ENCODE measurements at places on chromosomes 11 and 22.

- H3K4me3 ChIP-seq = no peak overlapping the region
- DNase-seq = no peak
- peaks cover 33% of the 10 kb centered on the region for H3K4me1 ChIP-seq
- H3K27me3 ChIP-seq = peaks cover 11% of the 10 kb centered on the region
- peaks cover 17% of the 10 kb centered on the region for H3K36me3 ChIP-seq
These were observed 2.8 kb upstream of the LZTR1 start for GRCh38 chr22:20979243-20979809.

- H3K4me3 ChIP-seq = no peak overlapping the region
- no peak overlapping the region for H3K27ac ChIP-seq
- DNase-seq = no peak
- H3K4me1 ChIP-seq = no peaks in the 10 kb centered on the region
These were observed 42.6 kb upstream of the TEAD1 start for GRCh38 chr11:12631651-12632050.

DNA sequence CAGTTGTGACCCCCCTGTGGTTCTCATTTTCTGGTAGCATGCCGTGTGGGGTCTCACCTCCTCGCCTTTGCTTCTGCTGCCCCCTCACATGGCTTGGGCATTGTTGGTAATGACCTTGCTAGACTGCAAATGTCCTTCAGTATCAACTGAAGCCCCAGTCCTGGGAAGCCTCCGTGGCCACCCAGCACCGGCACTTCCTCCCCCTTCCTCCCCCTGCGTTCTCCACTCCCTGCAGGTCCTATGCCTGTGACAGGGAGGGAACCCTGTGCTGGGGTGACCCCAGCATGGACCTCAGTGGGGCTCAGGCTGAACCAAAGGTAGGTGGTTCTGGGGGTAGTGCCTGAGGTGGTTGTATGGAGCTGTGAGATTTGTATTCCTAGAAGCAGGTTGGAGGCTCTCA lies 5.9 kb downstream of the ST3GAL4 start:
- DNase-seq = no peak
- no peaks in the 10 kb centered on the region for H3K36me3 ChIP-seq
- H3K27me3 ChIP-seq = no peaks in the 10 kb centered on the region
- peaks cover 14% of the 10 kb centered on the region for H3K4me1 ChIP-seq

GRCh38 chr11:95076416-95076815 lies 9.7 kb downstream of the SRSF8 start:
- no peak overlapping the region for H3K27ac ChIP-seq
- no peak overlapping the region for H3K4me3 ChIP-seq
- no peak for DNase-seq
- no peaks in the 10 kb centered on the region for H3K27me3 ChIP-seq
- no peaks in the 10 kb centered on the region for H3K36me3 ChIP-seq
- H3K4me1 ChIP-seq = peaks cover 5% of the 10 kb centered on the region

DNA sequence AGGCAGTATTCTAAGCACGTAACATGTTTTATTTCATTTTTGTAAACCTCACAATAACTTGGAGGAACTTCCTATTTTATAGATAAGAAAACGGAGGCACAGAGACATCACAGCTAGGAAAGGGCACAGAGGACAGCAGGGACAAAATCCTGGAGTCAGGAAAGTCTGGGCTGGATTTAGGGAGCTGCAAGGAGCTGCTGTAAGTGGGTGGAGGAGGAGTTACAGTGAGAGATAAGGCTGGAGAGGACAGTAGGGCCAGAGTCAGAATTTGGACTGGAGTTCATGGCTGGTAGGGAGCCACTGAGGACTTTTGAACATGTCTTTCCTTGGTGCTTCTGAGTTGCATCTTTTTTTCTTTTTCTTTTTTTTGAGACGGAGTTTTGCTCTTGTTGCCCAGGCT lies 32.2 kb upstream of the PTPRJ start:
- H3K4me1 ChIP-seq = peaks cover 17% of the 10 kb centered on the region
- DNase-seq = no peak
- no peak overlapping the region for H3K4me3 ChIP-seq
- peaks cover 5% of the 10 kb centered on the region for H3K36me3 ChIP-seq
